ENCODE measurements at places on chromosomes 13 and 19.

DNA sequence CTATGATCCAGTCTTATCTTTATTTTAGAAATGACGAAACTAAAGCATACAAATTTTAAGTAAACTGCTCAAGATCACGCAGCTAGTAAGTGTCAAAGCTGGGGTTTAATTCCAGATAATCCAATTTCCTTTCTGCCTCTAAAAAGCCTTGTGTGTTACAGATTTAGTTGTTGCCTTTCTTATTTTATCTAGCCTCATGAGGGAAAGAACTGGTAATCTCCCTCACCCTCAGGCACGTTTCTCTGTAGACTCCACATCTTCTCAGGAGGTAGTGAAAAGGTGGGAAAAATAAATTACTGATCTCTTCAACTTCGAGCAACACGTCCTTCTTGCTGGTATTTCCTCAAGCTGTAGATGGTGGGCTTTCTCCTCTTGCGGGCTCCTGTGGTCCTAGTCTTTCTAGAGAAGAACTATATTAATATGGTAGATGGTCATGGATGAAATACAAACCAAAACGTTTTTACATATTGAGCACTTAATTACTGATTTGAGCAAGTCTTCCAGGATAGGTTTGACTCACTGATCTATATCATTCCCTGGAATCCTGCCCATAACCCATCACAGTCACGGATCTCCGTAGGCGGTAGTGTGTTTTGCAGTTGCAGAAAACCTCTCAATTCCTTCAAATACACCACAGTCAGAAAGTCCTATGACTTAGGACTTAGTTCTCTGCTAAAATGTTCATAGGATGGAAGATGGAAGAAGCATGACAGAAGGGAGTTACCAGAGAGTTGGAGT, 519.5 kb downstream of the DCT start:
- no peak for DNase-seq

DNA sequence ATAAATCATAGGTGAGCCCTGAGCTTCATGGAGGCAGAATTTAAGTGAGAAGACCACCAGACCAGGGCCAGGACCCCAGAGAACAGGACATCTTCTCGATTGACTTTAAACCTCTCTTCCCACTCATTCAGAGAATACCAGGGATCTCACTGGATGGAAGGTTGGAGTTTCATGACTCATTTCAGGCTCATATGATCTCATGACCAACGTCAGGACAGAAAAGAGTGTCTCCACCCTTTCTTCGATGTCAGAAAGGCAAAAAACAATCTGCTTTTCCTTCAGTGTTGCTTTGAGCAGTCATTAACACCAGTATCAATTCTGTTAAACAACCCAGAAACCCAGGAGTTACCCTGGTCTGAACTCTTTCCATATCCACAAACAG, 361.0 kb downstream of the KLF12 start:
- no peak for DNase-seq

DNA sequence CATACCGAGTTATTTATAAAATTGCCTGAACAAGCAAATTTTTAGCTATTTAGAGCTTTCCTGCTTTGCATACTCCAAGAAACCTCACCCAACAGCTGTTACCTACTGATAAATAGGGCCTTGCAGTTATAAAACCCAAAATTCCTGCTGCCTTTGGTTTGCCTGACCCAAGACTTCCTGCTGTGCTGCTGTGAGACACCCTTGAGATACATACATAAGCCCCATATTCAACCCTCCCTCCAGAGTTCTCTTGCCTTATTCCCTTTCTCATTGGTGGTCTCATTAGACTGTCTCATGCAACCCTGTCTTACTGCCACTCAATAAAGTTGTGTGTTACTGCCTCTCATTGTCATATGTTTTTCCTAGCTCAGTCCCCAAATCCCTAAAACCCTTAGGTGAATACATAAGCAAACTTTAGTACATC, 677.6 kb downstream of the UQCRFS1 start:
- no peak for DNase-seq

- DNase-seq: no peak
Observed at GRCh38 chr19:14544977-14545715, 15.8 kb downstream of the TECR start.

- no peak for DNase-seq
Observed at GRCh38 chr13:28603043-28603664, 55.8 kb upstream of the POMP start.

- no peak for DNase-seq
Observed at GRCh38 chr13:79497064-79497463, 16.1 kb downstream of the NDFIP2 start.

- no peak for DNase-seq
Observed at GRCh38 chr19:10719466-10719961, 1.6 kb downstream of the DNM2 start.

- DNase-seq: no peak
Observed at GRCh38 chr13:48568370-48569103, 35.7 kb upstream of the RCBTB2 start.

GRCh38 chr19:38194061-38194701, 29.8 kb downstream of the DPF1 start:
- DNase-seq: no peak
